Globus pallidus (tissue), 1 donor: ENCODE measurements at places on chromosomes 3 and 15.

DNA sequence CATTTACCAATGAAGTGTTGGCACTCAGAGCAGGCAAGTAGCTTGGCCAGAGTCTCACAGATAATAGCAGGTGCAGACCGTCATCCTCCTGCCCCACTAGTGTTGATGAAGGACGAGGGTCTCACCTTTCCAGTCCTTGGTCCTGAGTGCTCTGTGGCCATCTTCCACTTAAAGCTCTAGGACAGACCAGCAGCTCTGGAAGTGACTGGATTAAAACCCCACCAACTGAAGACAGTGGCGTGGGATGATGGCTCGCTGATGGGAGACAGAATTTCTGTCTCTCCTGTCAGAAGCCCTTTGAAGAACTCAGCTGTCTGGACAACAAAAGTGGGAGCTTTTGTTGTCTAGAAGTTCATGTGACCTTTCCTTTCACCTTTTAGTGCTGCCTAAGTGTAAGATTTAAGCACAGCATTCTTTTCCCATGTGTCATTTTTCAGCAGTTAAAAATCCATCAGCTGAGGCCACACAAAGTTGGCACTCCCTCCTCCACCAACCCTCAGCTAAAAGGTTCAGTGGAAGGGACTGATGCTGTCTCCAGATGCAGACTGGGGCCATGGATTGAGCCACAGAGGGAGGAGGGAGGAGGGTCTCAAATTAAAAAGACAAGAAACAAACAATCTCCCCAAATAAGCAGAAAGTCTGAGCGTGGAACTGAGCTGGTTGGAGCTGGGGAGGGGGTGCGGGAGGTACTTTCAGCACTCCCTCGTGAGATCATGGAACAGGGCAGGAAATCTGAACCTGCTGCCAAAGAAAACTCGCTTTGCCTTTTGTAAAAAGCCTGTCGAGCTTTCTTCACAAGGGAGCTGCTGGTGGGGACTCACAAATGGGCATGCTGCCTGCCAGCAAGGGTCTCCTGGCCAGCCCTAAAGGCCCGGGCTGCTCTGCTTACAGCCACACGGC, 148.5 kb upstream of the CTDSPL start:
- no peak for DNase-seq

DNA sequence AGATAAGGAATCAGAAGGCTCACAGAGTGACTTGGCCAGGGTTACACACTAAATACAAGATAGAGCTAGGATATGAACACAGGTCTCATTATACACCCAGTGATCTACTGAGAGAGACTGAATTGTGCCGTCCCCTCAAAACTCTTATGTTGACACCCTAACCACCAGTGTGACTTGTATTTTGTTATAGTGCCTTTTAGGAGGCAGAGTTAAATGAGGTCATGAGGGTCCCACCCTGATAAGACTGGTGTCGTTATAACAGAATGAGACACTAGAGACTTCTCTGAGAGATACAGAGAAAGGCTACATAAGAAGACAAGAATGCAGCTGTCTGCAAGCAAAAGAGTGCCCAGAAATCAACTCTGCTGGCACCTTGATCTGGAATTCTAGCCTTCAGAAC, 12.6 kb downstream of the KPNA1 start:
- DNase-seq, result no peak

GRCh38 chr3:16272588-16272987, 7.6 kb downstream of the OXNAD1 start:
- DNase-seq, result no peak

DNA sequence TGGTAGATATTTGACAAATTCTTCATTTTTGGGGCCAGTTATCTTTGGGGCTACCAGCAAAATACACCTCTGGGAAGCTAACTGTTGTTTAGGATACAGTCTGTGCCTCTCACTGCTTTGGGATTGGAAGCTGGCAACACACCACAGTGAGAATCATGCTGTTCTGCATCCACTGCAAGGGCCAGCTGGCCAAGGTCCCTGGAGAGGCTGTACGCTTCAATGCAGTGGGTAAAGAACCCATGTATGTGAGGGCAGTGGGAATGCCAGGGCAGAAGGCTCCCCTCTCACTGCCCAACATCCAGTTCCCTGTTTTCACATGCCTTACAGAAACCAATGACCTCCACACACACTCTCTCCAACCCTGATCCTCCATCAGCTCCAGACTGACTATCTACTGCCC, 20.1 kb downstream of the ZDHHC3 start:
- no peak for DNase-seq
